ENCODE measurements at places on chromosomes 2 and 18.

GRCh38 chr2:98034745-98035144 lies 39.0 kb upstream of the TMEM131 start:
- DNase-seq = no peak

- DNase-seq = no peak
Measured at GRCh38 chr18:7633171-7633570, 66.1 kb downstream of the PTPRM start.

DNA sequence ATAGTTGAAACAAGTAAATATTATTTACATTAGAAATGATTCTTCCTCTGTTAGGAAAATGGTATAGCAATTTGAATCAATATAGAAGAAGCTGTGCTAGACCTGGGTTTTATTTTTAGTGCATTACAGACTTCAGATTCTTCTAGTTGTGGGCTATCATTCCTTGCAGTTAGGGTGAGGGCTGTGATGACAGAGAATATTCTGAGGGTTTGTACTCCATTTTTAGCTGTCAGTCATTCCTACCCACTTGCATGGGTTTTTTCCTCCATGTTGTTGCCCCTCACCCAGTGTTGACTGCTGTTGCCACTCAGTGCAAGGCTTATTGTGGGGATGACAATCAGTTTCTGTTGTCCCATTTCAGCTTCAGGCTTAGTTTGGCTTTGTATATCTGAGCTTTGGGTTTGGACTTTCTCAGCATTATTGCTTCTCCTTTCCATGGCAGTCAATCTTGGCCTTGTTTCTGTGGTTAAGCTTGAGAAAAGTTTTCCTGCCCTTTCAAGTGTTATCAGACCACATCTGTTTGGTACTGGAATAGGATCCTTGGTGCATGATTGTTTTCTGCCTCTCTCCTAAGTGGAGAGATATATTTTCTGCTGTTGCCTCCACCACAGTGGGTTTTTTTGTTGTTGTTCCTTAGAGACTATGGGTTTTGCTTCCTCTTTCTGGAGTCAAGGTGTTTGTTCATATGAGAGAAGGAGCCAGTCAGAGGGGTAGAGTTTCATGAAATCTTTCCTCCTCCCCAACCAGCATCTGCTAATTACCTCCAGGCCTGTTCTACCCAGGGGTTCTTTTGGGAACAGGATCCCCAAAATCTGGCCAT lies 312.7 kb upstream of the CWC22 start:
- DNase-seq = no peak

DNA sequence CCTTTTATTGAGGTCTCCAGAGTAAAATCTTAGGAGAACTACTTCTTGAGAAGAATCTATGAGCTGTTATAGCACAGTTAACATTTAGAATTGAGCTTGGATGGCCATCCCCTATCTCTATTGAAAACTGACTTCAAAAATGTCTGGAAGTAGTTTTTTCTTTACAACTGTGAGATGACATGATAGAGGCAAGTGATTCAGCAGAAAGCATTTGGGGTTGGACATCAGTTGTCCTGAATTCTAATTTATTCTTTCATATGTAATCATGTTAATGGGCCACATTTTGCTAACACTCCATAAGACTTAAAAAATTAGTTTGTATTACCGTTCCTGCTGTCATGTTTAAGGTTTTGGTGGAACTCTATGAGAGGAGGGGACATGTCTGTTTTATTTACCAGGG lies 237.0 kb upstream of the SLC14A2 start:
- DNase-seq = no peak

Measured in NCI-H524 (cell line).